ENCODE measurements at places on chromosomes 1 and 21.

GRCh38 chr1:88060750-88061491 lies 623.2 kb upstream of the PKN2 start:
- DNase-seq = no peak

DNA sequence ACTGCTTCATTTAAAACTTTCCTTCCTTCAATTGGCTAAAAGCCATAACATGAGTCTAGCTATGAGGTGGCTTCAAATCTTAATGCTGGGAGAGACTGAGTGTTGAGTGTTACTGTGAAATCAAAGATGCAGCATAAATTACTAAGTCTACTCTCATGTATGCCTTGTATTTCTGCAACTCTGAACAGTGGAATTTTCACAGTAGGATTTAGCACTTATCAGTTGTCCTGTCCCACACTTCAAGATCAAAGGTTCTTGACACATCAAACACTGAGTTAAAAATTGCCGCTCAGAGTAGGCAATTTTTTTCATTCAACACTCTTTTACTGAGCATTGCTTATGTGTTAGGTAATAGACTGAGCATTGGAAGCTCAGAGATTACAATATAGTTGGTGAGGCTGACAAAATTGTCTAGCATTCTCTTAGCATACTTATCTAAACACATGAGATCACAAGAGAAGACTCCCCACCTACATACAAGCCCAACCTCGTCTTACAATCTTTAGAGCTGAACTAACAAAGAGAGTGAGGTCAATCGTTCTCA lies 56.4 kb upstream of the ADORA3 start:
- no peak for DNase-seq

DNA sequence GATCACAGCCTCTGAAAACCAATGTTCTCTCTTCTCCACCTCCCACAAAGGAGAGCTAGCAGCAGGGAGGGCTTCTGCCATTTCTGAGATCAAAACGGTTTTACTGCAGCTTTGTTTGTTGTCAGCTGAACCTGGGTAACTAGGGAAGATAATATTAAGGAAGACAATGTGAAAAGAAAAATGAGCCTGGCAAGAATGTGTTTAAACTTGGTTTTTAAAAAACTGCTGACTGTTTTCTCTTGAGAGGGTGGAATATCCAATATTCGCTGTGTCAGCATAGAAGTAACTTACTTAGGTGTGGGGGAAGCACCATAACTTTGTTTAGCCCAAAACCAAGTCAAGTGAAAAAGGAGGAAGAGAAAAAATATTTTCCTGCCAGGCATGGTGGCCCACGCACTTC lies 35.8 kb upstream of the TDRD10 start:
- peak; percentile 71 for DNase-seq

DNA sequence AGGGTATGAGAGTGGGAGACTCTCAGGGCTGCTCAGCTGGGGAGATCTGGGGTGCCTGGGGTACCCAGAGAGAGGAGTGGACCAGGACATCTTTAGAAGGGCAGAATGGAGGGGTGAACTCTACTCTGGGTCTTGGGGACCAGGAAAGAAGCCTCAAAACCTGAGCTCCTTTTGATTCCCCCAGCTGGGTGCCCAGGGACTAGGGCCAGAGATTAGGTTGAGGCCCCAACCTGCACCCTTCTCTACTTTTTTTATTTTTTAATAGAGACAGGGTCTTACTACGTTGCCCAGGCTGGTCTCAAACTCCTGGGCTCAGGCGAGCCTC lies 1.9 kb downstream of the PDZK1IP1 start:
- no peak for DNase-seq

DNA sequence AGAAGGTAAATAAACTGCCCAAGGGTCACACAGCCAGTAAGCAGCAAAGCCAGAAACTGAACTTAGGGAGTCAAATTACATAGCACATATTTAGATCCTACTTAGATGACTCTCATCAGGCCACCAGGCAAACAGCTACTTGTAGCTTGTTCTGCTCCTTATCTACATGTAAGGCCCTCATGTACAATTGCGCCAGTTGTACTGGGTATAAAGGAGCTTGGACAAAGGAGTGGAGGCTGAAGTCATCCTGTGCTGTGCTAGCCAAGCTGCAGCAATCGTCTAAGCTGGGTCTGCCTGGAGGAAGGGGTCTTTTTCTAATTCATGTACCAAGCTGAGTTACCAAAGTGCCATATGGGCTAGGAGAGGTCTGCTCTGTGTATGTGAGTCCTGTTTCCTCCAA lies 12.8 kb downstream of the ETNK2 start:
- DNase-seq = no peak

DNA sequence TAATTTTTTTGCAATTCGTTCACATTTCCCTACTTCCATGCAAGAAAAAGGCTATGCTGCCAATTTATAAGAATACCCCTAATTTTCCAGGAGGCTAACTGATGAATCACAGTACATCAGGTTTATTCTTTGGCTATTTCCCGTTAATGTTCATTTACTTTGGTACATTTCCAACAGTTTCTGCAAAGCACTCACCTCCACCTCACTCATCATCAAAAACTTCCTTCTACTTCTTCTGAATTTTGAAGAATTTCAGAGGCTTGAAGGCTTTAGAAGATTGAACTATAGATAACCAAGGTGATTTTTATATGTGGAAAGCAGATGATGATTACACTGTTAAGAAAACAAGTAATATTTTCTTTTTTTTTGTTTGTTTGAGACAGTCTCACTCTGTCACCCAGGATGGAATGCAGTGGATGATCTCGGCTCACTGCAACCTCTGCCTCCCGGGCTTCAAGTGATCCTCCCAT lies 60.5 kb upstream of the HP1BP3 start:
- DNase-seq = no peak

- no peak for DNase-seq
Measured at GRCh38 chr1:51661081-51661518, 44.2 kb downstream of the OSBPL9 start.

DNA sequence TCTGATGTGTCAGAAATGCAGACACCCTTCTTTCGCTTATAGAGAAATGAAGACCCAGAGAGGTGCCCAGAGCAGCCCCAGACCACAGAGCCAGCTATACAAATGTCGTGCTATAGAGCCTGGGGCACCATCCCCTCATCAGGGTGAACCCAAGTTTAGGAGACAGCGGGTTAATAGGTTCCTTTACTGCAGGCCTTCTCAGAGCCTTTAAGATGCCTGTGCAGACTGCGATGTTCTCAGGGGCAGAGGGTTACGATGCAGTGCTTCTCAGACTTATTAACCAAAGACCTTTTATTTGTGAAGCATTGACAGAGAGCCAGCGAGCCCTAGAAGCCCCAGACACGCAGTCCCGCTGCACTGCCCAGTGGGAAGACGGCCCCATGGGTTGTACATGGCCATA lies 46.9 kb downstream of the STPG1 start:
- DNase-seq = no peak

GRCh38 chr1:149978547-149979023 lies 31.9 kb downstream of the OTUD7B start:
- DNase-seq = peak; percentile 72

- DNase-seq = peak; percentile 79
Measured at GRCh38 chr1:27111626-27112573, 43.0 kb downstream of the SLC9A1 start.

GRCh38 chr1:184753608-184754475 lies 816 bp downstream of the EDEM3 start:
- DNase-seq = peak; percentile 60

- DNase-seq = no peak
Measured at GRCh38 chr1:235867903-235868469, 1.3 kb upstream of the LYST start.

DNA sequence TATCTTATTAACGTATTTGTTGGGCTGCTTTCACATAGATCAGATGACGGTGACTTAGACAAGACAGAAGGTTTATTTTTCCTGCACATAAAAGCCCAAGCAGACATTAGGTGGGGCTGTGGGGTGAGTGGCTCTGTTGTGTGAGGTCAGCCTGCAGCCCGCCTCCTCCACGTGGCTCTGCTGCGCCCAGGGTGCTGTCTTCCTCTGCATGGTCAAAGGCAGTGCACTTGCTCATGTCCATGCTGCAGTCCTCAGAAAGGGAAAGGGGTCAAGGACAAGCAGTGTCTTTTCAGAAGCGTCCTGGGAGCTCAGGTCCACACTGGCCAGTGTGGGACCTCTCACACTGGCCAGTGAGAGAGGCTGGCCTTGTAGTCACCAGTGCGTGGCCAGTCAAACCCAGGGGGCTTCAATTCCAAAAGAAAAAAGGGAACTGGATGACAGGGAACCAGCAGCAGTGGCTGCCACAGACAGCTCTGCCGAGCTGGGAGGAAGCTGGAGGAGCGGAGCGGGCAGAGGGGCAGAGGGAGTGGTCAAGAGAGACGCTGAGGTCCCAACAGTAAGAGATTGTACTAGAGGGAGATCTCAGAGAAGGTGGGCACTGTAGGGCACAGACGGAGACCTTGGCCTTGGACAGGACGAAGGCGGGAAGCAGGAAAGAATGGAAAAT lies 35.9 kb upstream of the SLC45A1 start:
- no peak for DNase-seq

GRCh38 chr1:160125746-160126145 lies 10.2 kb downstream of the ATP1A2 start:
- DNase-seq = peak; percentile 60

DNA sequence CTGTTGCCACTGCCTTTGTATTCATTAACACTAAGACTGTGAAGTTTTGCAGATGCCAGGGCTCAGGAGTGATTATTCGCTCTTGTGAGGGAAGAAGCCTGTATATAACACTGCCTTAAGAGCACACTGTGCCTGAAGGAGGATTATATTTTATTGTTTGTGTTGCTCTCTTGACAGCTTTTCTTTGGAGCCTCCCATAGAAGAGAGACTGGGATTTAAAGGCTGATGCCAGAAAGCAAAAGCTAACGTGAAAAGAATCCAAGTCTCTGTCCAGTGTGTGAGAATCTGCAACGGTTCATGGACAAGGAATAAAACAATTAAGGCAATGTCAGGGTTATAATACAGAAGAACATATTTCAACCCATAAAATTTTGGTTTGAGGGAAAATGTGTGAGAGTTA lies 316.8 kb downstream of the NFIA start:
- DNase-seq = no peak

DNA sequence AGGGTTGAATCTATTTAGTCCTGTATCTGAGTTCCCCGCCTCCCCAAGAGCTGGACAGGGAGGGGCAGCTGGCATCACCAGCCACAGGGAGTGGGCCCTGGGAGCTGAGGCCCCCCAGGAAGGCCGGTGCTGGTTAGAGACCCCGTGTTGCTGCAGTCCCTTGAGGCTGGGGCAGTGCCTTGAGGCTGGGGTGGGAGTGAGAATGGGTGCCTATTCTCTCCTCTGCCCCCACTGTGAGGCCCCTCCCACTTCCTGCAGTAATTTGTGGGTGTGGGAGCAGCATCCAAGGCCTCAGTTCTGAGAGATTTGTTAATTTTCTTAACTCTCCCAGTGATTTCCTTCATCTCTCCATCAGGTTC lies 2.5 kb upstream of the TRAPPC3 start:
- peak; percentile 47 for DNase-seq

GRCh38 chr1:2300851-2301606 lies 72.9 kb downstream of the SKI start:
- DNase-seq = no peak

GRCh38 chr1:11707621-11708276 lies 16.2 kb downstream of the DRAXIN start:
- DNase-seq = peak; percentile 93

DNA sequence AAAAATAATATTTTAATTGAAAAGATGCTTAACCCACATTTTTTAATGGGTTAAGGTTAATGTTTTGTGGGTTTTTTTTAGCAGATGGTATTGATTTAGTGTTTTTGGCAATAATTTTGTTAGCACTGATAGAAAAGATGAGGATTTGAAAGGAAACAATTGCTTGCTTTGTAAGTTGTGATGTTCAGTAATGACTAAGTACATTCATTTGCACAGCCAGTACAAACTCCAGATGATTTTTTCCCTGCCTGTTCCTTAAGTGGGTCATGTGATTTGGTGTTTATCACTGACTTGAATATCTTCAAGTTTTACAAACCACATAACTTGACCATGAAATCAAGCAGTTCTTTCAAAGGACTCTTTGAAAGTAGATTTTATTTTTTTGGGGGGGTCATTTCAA lies 15.0 kb downstream of the DISP1 start:
- no peak for DNase-seq

- no peak for DNase-seq
Measured at GRCh38 chr21:41740604-41741252, 26.1 kb downstream of the RIPK4 start.

GRCh38 chr1:182261655-182262054 lies 129.9 kb downstream of the GLUL start:
- peak; percentile 60 for DNase-seq

- DNase-seq = no peak
Measured at GRCh38 chr1:71778940-71779339, 503.4 kb downstream of the NEGR1 start.

- peak; percentile 81 for DNase-seq
Measured at GRCh38 chr1:6475381-6476133, 9.6 kb upstream of the TNFRSF25 start.

- DNase-seq = peak; percentile 40
Measured at GRCh38 chr1:247407180-247407616, 8.8 kb upstream of the NLRP3 start.

- DNase-seq = no peak
Measured at GRCh38 chr1:90712915-90713730, 4.0 kb downstream of the BARHL2 start.

DNA sequence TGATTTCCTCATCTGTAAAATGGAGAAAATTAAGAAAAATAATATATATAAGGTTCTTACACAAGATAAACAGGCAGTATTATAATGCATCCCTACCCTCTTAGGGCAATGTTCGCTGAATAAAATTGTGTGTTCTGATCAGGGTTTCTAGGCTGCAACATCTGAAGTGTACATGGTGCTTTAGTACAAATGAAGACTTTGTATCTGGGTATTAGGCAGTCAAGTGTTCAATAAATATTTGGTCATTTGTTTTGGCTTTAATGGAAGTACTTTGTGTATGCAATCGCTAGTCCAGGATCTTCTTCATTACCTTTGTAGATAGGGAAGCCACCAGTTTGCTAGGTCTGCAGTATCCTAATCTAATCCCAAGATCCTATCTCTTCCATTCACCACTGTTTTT lies 28.1 kb downstream of the DNASE2B start:
- no peak for DNase-seq

DNA sequence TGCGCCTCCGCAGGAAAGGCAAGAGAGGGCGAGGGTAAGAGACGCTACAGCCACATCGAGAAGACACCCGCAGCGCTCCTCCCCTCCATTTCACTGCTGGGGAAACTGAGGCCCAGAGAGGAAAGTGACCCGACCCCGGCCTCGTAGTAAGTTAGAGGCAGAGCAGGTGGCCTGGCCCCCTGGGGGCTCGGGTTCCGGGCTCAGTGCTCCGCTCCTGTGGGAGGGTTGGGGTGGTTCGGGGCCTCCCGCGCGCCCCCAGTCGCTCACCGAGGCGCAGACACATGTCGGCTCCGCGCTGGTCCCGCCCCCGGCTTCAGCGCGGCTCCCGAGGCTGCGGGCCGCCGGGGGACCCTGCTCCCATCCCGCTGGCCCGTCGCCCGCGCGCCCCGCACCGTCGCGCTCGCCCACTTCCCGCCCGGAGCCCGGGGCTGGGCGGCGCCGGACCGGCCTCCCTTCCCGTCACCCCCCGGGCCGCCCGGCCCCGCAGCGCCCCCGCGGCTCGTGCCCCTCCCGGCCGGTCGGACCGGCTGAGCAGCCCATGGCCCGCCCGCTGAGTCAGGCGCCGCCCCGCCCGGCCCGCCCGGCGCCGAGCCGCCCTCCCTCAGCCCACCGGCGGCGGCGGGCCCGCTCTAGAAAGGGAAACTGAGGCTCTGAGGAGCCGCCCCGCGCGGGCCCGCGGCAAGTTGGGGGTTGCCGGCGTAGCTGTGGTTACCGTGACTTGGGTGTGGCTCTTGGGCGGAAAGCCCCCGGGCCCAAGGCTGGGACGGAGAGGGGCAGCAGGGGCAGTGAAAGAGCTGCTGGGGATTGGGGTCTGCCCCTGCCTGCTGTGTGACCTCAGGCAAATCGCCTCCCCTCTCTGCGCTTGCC lies at the start of gene TMEM54:
Gene TMEM54 (minus strand): TSS at position 434 of the 867 bp plus-strand sequence. CDS start 151 bp downstream, at position 283.
- no peak for DNase-seq

GRCh38 chr1:97608272-97608671 lies 312.6 kb downstream of the DPYD start:
- no peak for DNase-seq

All from RPMI8226 (cell line).